HTR-8/SVneo (cell line): ENCODE measurements at places on chromosomes 16 and 17.

- no peak for DNase-seq
Measured at GRCh38 chr16:89324056-89325010, 106.8 kb downstream of the ZNF778 start.

DNA sequence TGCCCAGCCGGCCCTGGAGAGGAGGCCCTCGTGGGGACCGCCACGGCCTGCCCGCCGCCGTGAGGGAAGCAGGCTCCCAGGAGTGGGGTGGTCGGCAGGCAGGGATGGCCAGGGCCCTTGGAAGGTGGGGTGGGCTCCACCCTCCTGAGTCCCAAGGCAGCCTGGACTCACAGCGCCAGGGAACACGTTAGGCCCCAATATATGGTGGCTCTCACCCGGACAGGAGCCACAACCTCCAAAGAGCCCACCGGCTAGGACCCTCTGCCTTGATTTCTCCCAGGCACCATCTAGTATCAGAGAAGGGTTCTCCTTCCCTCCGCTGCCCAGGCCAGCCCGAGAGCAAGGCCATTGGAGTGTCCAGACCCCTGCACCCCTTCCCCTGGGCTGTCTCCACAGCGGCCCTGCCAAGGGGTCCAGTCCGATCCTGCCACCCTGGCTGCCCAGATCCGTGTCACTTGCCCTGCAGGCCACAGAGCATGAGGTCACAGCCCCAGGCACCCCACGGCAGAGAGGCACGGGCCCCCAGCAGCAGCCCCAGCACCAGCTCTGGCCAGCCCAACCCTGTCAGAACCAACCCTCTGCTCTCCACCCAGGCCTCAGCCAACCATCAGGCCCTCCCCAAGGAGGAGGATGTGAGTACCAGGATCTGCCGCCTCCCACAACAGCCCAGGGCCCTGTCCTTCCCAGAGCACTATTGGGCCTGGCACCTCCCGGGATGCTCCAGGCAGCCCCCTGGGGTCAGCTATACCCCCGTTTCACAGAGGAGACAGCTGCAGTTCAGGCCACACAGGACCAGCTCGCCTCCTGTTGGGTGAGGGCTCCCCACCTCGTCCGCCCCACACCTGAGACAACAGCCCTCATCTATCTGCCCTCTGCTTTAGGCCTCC, 1.1 kb upstream of the AXIN1 start:
- DNase-seq = no peak

DNA sequence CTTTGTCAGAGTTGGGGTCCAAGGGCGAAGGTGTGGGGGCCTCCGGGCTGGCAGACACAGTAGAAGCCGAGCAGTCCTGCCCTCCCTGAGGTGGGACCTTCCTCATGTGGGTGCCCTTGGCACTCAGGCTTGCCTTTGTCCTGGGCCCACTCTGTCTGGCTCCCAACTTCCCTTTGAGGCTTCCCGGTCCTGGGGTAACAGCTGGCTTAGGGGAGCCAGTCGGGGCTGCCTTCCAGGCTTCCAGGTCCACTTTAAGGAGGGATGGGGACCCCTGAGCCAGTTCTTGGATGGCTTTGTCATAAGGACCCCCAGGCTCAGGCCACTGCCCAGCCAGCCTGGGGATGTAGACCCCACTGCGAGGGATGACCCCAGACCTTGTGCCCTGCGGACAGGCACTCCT, 7.8 kb downstream of the GAS2L2 start:
- DNase-seq = no peak

- DNase-seq = no peak
Measured at GRCh38 chr17:1555651-1556471, 6.7 kb downstream of the PITPNA start.

GRCh38 chr17:45718791-45719190, 65.3 kb upstream of the CRHR1 start:
- no peak for DNase-seq

DNA sequence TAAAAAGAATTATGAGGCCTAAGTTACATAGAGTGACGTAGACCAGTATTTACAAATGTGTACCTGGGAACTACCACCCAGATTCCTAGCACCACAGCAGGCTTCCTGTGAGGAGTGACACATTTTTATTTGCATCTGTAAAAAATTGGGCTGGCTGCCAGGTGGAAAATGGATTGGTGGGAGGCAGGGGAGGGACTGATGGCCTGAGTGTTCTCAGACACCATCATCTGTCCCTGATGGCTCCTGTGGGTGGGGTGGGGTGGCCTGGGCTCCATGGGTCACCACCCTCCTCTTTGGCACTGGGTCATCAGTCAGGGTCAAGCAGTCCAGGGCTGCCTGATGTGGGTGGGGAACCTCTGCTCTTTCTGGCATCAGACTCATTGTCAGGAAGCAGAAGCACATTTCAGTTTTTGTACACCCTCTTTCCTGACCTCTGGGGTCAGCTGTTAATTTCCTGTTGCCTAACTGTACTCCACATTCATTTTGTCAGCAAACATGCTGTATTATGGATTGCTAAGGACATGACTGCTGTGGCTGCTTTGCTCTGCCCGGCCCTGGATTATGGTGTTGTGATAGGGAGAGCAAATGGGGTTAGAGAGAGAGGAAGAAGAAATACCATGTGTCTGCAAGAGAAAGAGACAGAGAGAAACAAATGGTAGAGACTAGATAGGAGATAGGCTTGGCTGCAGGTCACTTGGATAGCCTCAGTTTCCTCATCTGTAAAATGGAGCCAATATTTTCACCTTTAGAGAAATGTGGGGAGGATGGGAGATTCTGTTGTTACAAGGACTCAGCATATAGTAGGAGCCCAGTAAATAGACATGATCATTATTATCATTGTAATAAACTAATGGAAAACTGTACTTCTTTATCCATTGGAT, 11.6 kb upstream of the MFAP4 start:
- peak; percentile 58 for DNase-seq

- no peak for DNase-seq
Measured at GRCh38 chr17:65171752-65172151, 34.6 kb downstream of the RGS9 start.

- no peak for DNase-seq
Measured at GRCh38 chr16:76531236-76531635, 254.0 kb downstream of the CNTNAP4 start.

DNA sequence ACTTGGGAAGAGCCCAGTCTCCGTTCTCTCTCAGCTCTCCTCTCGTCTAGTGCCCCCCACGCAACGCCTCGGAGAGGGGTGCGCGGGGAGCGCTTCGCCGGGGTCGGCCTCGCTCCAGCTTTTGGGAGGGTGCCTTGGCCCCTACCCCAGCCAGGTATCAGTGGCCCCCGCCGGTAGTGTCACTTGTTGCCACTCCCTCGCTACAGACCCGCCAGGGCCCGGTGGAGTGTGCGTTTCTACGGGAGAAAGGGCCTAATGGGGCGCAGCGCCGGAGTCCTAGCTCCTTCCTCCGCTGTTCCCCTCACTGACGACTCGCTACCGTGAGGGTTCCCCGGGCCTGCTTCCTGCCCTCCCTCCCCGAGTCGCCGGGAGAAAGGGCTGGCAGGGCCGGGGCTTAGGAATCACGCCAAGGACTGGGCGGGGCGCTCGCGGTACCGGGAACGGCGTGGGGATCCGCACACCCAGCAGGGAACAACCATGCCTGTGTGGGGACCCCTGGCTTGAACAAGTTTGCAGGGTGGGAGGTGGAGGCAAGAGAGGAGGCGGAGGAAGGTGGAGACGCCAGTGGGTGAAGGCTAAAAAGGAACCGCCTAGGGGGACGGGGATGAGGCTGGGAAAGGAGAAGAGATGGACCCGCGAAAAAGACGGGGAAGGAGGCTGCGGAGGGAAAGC, 997 bp upstream of the CDH11 start:
- no peak for DNase-seq

DNA sequence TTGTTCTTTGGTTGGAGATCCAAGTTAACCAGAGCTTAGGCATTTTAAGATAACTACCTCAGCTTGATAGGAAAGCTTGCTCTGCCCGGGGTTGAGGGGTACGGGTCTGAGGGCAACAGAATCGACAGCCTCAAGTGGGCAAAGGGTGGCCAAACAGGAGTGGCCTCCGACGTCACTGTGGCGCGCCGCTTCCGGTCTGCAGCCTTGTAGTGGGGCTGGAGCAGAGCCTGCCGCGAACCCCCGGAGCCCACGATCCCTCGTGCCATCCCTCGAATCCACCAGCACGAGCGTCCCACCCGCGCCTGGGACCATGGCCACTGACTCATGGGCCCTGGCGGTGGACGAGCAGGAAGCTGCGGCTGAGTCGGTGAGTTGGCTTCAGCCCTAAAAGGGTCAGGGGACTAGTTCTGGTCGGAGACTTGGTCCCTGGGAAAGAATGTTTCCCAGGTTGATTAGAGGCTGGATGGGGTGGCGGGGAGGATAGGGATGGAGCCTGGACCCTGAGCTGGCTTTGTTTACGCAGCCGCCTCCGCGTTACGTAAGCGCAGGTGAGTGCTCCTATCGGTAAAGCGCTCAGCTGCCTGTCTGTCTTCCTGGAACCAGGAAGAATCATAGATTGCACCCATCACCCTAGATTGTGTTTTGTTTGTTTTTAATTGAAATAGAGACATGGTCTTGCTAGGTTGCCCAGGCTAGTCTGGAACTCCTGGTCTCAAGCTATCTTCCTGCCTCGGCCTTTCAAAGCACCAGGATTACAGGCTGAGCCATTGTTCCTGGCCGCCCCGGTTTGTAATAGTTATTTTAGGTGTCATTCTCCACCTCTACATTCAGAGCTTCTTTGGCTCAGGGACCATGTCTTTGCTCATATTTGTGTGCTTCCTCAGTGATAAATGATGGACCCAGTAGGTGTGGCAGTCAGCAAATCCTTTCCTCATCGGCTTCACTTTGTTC, at the start of gene DDX19B:
DDX19B (plus strand) TSS at position 199 of the 951 bp plus-strand sequence; CDS start at position 311, 112 bp downstream.
- DNase-seq = peak; percentile 35

GRCh38 chr16:49333259-49333597, 40.4 kb upstream of the C16orf78 start:
- no peak for DNase-seq

DNA sequence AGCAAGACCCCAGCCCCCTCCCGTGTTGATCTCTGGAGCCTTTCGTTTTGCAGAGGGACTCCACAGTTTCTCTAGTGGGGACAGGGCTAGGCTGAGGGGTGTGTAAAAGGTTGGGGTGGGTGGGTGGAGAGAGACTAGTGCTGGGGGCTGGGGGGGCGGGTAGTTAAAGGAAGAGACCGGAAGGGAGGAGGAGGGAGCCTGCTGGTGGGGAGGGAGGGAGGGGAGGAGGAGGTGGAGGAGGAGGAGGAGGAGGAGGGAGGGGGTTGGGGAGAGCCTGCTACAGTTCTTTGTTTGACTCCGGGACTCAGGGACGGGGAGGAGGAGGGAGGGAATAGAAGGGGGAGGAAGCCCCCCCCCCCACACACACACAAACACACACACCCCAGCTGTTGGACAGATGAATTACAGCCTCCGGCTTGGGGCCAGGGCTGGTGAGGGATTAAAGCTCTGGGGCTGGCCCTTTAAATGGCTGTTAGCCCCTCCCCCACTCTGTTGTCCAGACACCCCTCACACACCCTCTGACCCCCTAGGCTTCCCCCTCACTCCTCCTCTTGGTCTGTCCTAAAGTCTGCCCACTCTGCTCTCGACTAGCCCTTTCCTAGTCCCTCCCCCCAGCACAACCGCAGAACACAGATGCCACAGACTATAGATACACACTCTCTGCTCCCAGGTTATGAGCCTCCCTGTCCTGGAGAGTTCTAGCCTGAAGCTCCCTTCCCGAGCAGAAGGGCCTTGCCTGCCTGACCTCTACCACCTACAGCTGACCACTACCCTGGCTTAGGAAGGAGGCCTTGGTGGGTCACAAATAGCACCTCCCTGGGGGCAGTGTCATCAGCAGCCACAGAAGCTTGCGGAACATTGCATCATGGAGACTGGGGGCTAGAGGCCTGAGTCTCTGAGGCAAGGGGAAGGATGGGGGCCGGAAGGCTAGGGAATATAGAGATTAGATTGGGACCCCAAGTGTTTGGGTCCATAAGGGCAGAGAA, 4.4 kb downstream of the KDM6B start:
- no peak for DNase-seq
